ENCODE measurements at places on chromosomes 3 and 15.
A peak's percentile ranks its signal among the peaks of the same experiment; 100 is the strongest.

GRCh38 chr3:174598885-174599439 lies 260.2 kb upstream of the NAALADL2 start:
- no peak overlapping the region for H3K4me3 ChIP-seq
- no peak overlapping the region for H3K27ac ChIP-seq
- no peaks in the 10 kb centered on the region for H3K4me1 ChIP-seq
- H3K36me3 ChIP-seq = no peaks in the 10 kb centered on the region
- H3K27me3 ChIP-seq = no peaks in the 10 kb centered on the region
- no peak for DNase-seq

GRCh38 chr15:28921919-28922706 lies 36.3 kb downstream of the APBA2 start:
- H3K4me3 ChIP-seq = no peak overlapping the region
- H3K4me1 ChIP-seq = peaks cover 51% of the 10 kb centered on the region
- H3K27ac ChIP-seq = no peak overlapping the region
- no peak for DNase-seq
- H3K36me3 ChIP-seq = peaks cover 5% of the 10 kb centered on the region

DNA sequence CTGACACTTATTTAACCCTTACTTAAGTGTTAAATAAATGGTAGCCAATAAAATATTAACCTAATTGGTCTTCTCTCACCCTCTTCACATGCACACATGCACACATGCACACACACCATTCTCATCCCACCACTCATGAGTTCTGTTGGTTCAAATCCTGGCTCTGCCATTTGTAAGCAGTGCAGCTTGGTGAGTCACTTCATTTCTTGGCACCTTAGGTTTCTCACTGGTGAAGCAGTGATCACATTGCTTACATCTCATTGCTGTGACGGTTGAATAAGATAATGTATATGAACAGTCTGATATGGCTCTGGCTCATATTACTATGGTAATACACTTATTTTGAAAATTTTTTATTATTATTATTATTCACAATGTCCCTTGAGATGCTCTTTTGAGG lies 33.8 kb downstream of the RIOX2 start:
- H3K27ac ChIP-seq = no peak overlapping the region
- DNase-seq = no peak
- no peak overlapping the region for H3K4me3 ChIP-seq
- H3K36me3 ChIP-seq = no peaks in the 10 kb centered on the region

- no peaks in the 10 kb centered on the region for H3K36me3 ChIP-seq
- H3K4me1 ChIP-seq = no peaks in the 10 kb centered on the region
- no peak overlapping the region for H3K4me3 ChIP-seq
- no peaks in the 10 kb centered on the region for H3K27me3 ChIP-seq
- no peak overlapping the region for H3K27ac ChIP-seq
- DNase-seq = no peak
These were observed 15.3 kb upstream of the UNC13C start for GRCh38 chr15:53962646-53963561.

DNA sequence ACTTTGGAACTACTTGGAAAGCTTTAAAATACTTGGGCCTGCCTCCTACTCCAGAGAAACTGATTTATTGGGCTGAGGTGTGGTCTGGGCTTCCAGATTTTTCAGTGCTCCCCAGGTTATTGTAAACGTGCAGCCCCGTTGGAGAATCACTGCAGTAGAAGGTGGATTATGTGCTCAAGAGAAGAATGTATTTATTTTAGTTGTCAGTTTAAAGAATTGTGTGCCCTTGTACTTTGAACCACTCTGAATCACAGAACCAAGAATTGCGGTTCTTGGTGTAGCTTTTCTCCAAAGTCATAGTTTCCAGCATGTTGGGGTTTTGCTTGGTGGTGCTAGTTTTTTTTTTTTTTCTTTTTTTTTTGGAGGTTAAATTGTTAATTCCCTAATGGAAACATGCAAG lies 1.6 kb downstream of the TATDN2 start:
- H3K4me1 ChIP-seq = peaks cover 38% of the 10 kb centered on the region
- DNase-seq = no peak
- H3K36me3 ChIP-seq = no peaks in the 10 kb centered on the region
- peak overlapping the region; percentile 99 for H3K4me3 ChIP-seq
- no peaks in the 10 kb centered on the region for H3K27me3 ChIP-seq

GRCh38 chr3:5186858-5187155 lies 700 bp upstream of the EDEM1 start:
- no peaks in the 10 kb centered on the region for H3K27me3 ChIP-seq
- H3K36me3 ChIP-seq = no peaks in the 10 kb centered on the region

- H3K27me3 ChIP-seq = no peaks in the 10 kb centered on the region
- DNase-seq = no peak
- no peaks in the 10 kb centered on the region for H3K36me3 ChIP-seq
- H3K4me1 ChIP-seq = no peaks in the 10 kb centered on the region
- H3K27ac ChIP-seq = no peak overlapping the region
These were observed 71.5 kb downstream of the SEMA5B start for GRCh38 chr3:122955916-122956692.

- H3K27ac ChIP-seq = no peak overlapping the region
- no peaks in the 10 kb centered on the region for H3K36me3 ChIP-seq
- DNase-seq = no peak
- no peaks in the 10 kb centered on the region for H3K27me3 ChIP-seq
These were observed 13.4 kb downstream of the MAP4 start for GRCh38 chr3:48002787-48003186.

GRCh38 chr15:34239151-34239808 lies 14.5 kb downstream of the EMC4 start:
- H3K4me3 ChIP-seq = no peak overlapping the region
- DNase-seq = no peak
- no peak overlapping the region for H3K27ac ChIP-seq

- no peak overlapping the region for H3K27ac ChIP-seq
- DNase-seq = no peak
- H3K4me3 ChIP-seq = no peak overlapping the region
- no peaks in the 10 kb centered on the region for H3K4me1 ChIP-seq
- H3K27me3 ChIP-seq = no peaks in the 10 kb centered on the region
These were observed 2.8 kb upstream of the RTP2 start for GRCh38 chr3:187705164-187705563.

GRCh38 chr3:190120269-190121060 lies at the start of gene P3H2:
Gene P3H2 (minus strand): TSS chr3:190120897. CDS start chr3:190120731, 166 bp downstream.
- DNase-seq = no peak
- no peaks in the 10 kb centered on the region for H3K27me3 ChIP-seq
- no peak within 1 kb of the TSS for H3K27ac ChIP-seq
- no peaks in the 10 kb centered on the region for H3K36me3 ChIP-seq
- H3K4me3 ChIP-seq = no peak within 1 kb of the TSS

DNA sequence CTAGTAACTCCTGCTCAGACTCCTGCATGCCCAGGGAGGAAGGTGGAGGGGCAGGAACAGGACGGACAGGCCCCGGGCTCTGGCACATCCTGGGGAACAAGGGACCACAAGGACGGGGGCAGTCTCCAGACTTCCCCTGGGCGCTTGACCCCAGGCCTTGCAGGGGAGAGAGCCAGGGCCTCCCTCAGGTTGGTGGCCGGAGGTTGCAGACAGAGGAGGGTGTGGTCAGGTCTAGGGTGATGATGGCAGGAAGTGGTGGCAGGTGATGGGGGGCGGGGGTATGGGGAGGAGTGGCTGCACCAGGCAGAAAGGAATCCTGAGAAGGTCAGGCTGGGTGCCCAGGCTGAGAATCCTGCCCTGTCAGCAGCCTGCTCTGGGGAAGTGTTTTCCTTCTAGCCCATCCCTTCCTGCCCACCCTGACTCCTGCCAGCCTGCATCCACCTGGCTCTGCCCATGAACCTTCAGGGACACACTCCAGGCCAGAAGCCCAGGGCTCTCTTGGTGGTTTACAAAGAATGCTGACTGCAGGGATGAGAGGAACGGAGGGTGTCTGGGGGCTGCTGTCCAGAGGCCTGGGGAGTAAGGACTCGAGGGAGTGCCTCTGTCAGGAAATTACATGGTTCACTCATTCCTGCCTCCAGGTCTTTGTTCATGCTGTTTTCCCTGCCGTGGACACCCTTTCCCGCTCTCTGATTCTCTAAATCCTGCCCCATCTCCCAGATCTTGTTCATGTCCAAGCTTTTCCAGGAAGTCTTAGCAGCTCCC lies 15.8 kb downstream of the LOXL1 start:
- H3K4me3 ChIP-seq = no peak overlapping the region
- H3K36me3 ChIP-seq = no peaks in the 10 kb centered on the region
- H3K27me3 ChIP-seq = no peaks in the 10 kb centered on the region
- DNase-seq = no peak
- H3K27ac ChIP-seq = no peak overlapping the region
- peaks cover 15% of the 10 kb centered on the region for H3K4me1 ChIP-seq

Measured in naive thymus-derived CD4-positive, alpha-beta T cell (primary cell).